Large intestine (tissue), 12 donors: ENCODE measurements at places on chromosomes 4 and X. TPM values are rescaled to one million over a fixed set of nuclear protein-coding genes. Genes with fewer than 3 reads are reported as not detected.

Gene TMSB15A
- 18.6 TPM for polyA plus RNA-seq

Gene AFF1
- polyA plus RNA-seq: 37.5 TPM

- no peak for DNase-seq
Observed at GRCh38 chr4:142201041-142201440, 564.7 kb downstream of the IL15 start.

Gene ZMAT1
- 18.4 TPM for polyA plus RNA-seq

Gene GPR173
- 7.8 TPM for polyA plus RNA-seq

- DNase-seq: no peak
Observed at GRCh38 chr4:142648378-142648777, 197.7 kb downstream of the INPP4B start.

GRCh38 chrX:108417257-108417656 lies 21.0 kb downstream of the COL4A6 start:
- no peak for DNase-seq

Gene MAMLD1
- polyA plus RNA-seq: 3.8 TPM

Gene RHOXF2B
- polyA plus RNA-seq: 0.07 TPM

Gene TMEM128
- polyA plus RNA-seq: 32.3 TPM

- no peak for DNase-seq
Observed at GRCh38 chrX:131677655-131678628, 134.1 kb downstream of the OR13H1 start.

Gene RAB33A
- 1.7 TPM for polyA plus RNA-seq

- no peak for DNase-seq
Observed at GRCh38 chr4:6594826-6595355, 19.9 kb downstream of the MAN2B2 start.

Gene WNK3
- 1.4 TPM for polyA plus RNA-seq

DNA sequence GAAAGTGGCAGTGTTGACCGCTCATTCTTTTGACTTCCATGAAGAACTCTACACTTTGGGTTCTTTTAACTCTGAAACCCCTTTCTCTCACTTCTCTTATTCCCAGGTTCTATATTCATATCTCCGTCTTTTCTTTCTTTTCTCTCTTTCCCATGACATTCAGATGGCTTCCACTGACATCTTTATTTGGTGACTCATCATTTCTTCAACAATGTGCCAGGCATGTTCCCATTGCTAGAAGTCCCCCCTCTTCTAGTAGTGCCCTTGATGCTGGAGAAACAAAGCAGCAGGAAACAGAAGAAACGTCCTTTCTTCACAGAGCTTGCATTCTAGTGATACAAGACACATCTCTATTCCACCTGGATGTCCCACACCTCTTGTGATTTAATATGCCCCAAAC lies 33.3 kb downstream of the PKD2 start:
- DNase-seq: no peak
